Right cardiac atrium (tissue), 5 donors: ENCODE measurements at places on chromosomes 13 and 19. TPM values are rescaled to one million over a fixed set of nuclear protein-coding genes. Genes with fewer than 3 reads are reported as not detected.

DNA sequence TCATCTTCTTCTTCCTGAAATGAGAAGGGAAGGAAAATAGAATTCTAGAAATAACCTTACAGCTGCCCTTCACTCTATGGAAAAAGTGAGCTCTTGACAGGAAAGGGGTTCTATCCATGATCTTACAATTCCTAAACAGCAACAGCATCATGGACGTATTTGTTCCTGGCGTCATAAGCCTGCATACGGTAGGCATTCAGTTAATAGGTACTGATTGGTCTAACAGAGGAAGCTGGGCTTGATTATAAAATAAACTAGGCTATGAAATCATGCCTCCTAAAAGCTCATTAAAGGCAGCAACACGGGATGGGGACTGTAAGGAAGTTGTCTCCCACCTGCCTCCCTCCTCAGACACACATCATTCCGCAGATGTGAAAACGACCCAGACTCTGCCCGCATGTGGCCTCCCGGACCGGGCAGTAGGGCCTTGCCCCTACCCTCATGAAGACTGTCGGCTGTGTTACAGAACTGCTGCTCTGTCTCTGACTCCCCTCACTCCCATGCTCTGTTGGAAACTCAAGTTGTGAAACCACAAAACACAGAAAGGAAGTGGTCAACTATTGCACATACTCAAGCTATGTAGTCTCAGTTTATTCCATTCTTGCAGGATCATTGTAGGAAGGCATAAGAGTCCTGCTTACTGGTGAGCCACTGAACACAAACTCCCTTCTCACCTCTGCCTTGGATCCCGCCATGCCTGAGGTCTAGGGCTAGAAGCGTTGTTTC is 129.8 kb downstream of the DLEU7 start:
- DNase-seq, result no peak

SBK2 gene
- 205 TPM for total RNA-seq

ZNF536 gene
- 4.2 TPM for total RNA-seq

DNA sequence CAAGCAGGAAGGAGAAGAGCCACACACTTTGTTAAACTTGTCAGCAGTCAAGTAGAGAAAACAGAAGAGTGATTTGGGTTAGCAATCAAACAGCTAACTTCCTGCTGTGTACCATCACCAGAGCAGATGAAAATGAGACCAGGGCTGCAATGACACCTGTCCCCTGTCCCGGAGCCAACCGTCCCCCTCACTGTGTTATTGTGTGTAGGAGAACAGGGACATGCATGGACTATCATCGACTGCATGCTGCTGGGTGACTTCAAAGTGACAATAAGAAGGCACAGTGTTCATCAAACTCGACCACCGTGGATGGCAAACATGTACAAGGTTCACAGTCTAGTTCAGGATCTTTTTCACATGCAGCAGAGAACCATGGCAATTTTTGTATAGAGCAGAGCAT is 94.0 kb upstream of the SLC15A1 start:
- DNase-seq, result no peak

LILRA5 gene
- 2.2 TPM for total RNA-seq

- DNase-seq, result no peak
Measured at GRCh38 chr19:55312621-55313512, 12.3 kb downstream of the TMEM150B start.

DNA sequence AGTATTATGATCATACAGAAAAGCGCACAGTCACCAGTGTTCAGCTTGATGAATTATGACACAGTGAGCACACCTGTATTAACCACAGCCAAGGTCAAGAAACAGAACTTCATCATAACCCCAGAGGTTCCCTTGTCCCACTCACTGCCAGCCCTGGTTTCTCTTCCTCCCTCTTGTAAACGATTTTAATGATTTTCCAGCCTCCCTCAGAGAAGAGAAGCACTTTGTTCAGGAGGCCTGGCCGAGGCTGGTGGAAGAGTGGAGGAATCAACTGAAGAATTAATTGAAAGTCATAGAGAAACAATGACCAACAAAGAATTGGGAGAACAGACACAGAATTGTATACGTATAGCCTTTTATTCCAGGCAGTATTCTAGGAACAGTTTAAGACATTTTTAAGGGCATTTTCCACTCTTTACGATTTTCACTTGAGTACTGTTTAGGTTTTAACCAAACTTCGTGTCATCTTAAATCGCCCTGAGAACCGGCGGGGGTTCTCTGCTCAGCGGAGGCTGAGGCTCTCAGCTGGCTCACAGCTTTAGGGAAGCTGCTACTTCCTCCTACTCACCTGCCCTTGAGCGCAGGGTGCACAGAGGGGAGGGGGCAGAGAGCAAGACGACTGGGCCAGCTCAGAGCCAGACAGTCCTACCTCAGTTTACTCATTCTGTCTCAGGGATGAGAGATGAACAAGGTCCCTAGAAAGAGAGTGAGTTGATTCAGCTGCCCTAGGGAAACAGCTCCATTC is 108.6 kb downstream of the AKAP11 start:
- no peak for DNase-seq

TUBB4A gene
- 2.7 TPM for total RNA-seq

DNA sequence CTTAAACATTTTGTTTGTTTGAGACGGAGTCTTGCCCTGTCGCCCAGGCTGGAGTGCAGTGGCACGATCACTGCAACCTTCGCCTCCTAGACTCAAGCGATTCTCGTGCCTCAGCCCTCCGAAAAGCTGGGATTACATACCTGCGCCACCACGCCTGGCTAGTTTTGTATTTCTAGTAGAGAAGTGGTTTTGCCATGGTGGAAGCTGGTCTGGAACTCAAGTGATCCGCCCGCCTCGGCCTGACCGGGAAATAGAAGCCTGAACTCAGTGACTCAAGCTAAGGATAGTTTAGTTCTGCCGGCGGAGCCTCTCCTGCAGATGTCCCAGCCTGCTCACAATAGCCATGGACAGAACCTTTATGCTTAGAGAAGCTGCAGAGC is 53.0 kb upstream of the ZNF254 start:
- peak; percentile 65 for DNase-seq

DNA sequence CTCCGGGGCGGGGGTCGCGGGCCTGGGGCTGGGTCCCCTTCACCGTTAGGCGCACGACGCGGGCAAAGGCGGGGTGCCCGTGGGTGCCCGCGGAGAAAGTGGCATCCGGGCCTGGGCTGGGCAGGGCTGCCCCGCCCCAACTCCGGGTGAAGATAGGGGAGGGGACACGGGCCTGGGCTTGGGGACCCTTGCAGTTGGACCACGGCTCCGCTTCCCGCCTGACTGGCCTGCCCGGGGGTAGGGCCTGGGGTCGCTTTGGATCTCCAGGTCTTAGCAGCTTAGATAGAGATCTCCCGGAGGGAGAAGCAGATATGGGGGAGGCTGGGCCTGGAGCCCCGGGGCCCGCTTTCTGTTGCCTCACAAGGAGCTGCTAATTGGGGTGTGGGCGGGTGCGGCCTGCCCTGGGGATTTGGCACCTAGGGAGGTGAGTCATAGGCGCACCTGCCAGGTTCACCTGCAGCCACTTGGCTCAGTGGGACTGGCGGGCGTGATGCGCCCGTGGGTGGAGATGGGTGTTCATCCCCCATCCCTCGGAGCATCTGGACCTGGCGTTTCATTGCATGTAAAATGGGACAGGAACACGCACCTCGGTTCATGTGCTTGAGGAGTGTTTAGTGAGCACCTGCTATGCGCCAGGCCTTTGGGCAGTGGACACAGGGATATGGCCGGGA is 585 bp downstream of the MAP1S start:
- no peak for DNase-seq
